ENCODE measurements at places on chromosomes 1 and 21. TPM values are rescaled to one million over a fixed set of nuclear protein-coding genes. Genes with fewer than 3 reads are reported as not detected.

DNA sequence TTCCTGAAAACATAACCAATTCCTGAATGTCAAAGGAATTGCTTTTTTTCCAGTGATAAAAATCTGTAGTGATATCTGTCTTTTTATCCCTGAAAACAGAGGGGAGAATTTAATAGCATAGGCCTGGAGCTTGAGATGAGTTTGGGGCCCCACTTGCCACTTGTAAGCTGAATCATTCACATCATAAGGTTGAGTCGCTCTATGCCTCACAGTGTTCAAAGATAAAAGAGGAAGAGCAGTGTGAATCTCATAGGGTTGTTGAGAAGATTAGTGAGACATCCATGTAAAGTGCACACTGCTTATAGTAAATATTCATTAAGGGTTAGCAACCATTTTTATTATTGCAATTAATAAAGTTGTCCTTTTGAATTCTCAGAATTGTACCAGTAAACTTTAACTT is 271.3 kb downstream of the DNM3 start:
- no peak for DNase-seq

Gene LYSMD1
- total RNA-seq = 9.7 TPM

Gene ITLN1
- total RNA-seq = not detected

DNA sequence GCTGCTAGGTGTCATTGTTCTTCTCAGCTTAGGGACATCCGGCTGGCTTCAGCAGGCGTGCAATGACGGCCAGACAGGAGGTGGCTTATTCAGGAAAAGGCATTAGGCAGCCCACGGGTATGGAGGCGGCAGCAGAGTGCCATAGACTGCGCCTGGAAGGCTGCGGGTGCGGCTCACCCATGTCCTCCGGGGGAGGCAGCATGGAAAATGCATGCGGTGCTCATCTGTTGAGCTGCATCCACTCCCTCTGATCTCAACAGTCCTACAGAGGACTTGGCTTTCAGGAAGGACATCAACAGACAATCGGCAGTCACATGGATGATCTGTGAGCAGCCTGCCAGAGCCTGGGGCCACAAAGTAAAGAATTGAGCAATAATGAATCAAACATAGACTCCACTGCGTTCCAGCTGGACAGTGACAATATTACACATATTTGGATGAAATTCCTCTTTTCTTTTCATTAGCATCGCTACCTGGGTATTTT is 42.9 kb downstream of the UMODL1 start:
- DNase-seq = peak; percentile 40

- no peak for DNase-seq
Measured at GRCh38 chr1:2320760-2321667, 70.3 kb downstream of the MORN1 start.

DNA sequence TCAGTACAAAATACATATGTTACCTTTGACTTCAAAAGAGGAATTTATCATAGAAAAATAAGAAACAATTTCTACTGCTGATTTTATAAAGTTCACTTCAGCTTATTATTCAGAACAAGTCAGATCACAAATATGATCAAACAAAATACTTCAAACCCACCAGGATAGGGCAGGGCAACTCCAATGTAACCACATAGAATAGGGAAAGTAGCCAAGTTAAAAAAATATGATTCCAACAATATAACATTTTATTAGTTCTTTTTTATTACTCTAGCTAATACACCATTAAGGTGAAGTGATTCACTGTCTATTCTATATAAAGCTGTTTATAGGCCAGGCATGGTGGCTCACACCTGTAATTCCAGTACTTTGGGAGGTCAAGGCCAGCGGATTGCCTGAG is 54.6 kb upstream of the ZNHIT6 start:
- DNase-seq = no peak

DNA sequence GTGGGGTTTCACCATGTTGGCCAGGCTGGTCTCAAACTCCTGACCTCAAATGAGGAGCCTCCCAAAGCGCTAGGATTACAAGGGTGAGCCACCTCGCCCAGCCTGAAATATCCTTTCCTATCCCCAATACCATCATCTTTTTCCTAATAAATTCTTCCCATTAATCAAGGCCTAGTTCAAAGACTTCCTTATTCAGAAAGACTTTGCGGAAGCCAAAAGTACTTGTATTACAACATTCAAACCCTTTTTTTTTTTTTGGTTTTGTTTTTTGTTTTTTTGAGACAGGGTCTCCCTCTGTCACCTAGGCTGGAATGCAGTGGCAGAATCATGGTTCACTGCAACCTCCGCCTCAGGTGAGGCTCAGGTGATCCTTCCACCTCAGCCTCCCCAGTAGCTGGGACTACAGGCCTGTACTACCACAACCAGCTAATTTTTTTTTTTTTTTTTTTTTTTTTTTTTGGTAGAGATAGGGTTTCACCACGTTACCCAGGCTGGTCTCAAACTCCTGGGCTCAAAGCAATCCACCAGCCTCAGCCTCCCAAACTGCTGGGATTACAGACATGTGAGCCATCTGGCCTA is 7.6 kb downstream of the SLC19A2 start:
- no peak for DNase-seq

GRCh38 chr1:2829846-2830615 is 28.5 kb upstream of the TTC34 start:
- DNase-seq = no peak

- no peak for DNase-seq
Measured at GRCh38 chr21:40505681-40506080, 341.3 kb downstream of the DSCAM start.

Gene OR2G2
- not detected for total RNA-seq

DNA sequence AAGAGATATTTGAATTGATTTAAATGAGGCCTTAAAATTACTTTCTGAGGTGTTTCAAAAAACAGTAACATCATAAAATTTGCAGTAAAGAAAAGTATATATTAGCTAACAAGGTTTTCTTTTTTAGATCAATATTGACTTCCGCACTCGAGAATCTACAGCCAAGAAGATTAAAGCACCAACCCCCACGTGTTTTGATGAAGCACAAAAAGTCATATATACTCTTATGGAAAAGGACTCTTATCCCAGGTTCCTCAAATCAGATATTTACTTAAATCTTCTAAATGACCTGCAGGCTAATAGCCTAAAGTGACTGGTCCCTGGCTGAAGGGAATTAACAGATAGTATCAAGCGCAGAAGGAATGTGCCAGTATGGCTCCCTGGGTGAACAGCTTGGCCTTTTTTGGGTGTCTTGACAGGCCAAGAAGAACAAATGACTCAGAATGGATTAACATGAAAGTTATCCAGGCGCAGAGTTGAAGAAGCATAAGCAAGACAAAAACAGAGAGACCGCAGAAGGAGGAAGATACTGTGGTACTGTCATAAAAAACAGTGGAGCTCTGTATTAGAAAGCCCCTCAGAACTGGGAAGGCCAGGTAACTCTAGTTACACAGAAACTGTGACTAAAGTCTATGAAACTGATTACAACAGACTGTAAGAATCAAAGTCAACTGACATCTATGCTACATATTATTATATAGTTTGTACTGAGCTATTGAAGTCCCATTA is 3.6 kb downstream of the RGS1 start:
- DNase-seq = peak; percentile 49

Gene INTS7
- total RNA-seq = 26.4 TPM

DNA sequence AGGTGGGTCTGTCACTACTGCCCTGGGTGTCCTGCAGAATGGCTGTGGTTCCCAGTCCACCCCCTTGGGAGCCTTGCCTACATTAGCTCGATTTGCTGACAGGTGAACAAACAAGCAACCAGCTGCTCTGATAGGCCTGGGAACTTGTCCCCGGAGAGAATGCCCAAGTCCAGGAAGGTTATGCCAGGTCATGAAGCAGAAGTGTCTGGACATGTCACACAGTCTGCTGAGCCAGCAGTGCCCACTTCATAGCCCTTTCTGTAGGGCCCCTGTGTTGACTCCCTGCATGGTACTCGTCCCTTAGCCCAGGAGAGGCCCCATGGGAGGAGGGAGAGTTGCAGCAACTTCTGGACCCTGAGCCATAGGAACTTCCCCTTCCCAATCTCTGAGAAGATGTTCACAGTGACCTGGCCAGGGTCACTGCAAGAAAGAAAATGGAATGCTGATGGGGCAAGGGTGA is 31.0 kb downstream of the UCK2 start:
- no peak for DNase-seq

GRCh38 chr1:145982010-145982723 is 14.2 kb downstream of the TXNIP start:
- no peak for DNase-seq

- DNase-seq = peak; percentile 93
Measured at GRCh38 chr1:234610666-234611224, 767 bp upstream of the IRF2BP2 start.

Gene TMEM125
- total RNA-seq = not detected

Gene FAM110D
- not detected for total RNA-seq

- peak; percentile 83 for DNase-seq
Measured at GRCh38 chr1:118143831-118144230, 41.2 kb downstream of the SPAG17 start.

Gene WNT2B
- under 0.01 TPM for total RNA-seq

- no peak for DNase-seq
Measured at GRCh38 chr21:35421221-35421620, 372.1 kb upstream of the RUNX1 start.

All from M059J (cell line).